Smooth muscle cell of trachea (primary cell): ENCODE measurements at places on chromosomes 11 and 22. TPM values are rescaled to one million over a fixed set of nuclear protein-coding genes. Genes with fewer than 3 reads are reported as not detected.

The CSNK2A3 gene
- total RNA-seq, result 2.2 and 2.6 TPM in 2 replicates

The PARVG gene
- total RNA-seq, result 0.17 TPM in 1 of 2 replicates, not detected in the other

The SYNGR1 gene
- 3.1 and 16.2 TPM in 2 replicates for total RNA-seq

The PTPN5 gene
- total RNA-seq, result not detected in 2 replicates

The FGF3 gene
- not detected in 2 replicates for total RNA-seq

The NLRP14 gene
- 0.17 and 0.29 TPM in 2 replicates for total RNA-seq

The SLC25A45 gene
- 2.0 and 3.1 TPM in 2 replicates for total RNA-seq

The DEFB131B gene
- total RNA-seq, result not detected in 2 replicates

The PGA3 gene
- 0.50 and 2.0 TPM in 2 replicates for total RNA-seq
